Bone marrow (tissue), 2 donors: ENCODE measurements at places on chromosomes 5 and 9.

GRCh38 chr9:27528886-27529315 lies 713 bp downstream of the MOB3B start:
- DNase-seq = peak; percentile 69

- DNase-seq = no peak
Observed at GRCh38 chr9:136667940-136668760, 5.4 kb downstream of the EGFL7 start.

DNA sequence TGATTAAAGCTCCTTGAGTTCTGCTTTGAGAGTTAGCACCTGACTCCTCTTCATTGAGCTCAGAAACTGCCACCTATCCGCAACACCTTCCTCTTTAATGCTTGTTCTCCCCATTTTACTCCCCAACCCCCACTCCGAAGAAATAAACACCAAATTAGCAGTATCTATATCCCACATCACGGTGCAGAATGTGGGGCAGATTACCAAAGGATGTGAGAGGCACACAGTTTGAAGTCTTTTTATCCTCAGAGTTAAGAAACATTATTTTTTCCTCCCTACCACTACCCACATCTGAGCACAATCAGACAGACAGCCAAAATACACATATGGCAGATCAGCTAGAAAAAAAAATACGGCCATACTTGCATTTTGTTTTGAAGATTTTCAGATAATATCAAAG lies 26.1 kb upstream of the IL7R start:
- DNase-seq = no peak

DNA sequence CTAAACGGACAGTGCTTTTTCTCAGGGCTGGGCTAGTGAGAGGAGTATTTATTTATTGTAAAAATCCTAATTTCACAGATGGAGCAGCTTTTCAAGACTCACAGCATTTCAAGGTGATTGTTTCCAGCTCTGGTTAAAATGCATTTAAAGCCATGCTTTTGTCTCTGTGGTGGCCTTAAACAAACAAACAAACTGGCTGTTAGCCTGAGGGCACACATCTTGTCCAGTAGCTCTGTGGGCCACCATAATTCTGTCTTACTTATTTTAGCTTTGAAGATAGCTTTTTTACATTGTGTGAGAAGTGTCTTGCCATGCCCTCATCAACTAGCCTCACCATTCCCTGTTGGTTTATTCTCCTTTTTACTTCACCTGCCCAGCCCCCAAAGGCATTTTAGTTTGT lies 218.2 kb downstream of the PSAT1 start:
- DNase-seq = no peak

DNA sequence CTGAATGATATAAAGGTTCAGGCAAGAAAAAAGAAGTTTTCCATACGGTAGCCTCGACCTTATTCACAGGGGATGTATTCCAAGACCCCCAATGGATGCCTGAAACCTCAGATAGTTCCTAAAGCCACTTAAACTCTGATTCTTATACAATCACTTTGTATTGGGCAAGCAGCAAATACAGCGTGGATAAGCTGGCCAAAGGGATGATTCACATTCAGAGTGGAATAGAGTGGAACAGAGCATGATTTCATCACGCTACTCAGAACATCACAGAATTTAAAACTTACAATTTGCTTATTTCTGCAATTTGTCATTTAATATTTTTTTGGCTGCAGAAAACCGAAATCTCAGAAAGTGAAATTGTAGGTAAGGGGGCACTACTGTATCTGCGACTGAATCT lies 40.5 kb upstream of the CDH18 start:
- no peak for DNase-seq

GRCh38 chr5:181189962-181190710 lies 14.9 kb downstream of the TRIM7 start:
- no peak for DNase-seq

GRCh38 chr5:55497712-55498111 lies 37.1 kb downstream of the PLPP1 start:
- DNase-seq = no peak

- DNase-seq = no peak
Observed at GRCh38 chr5:42037379-42037932, 112.4 kb downstream of the FBXO4 start.

DNA sequence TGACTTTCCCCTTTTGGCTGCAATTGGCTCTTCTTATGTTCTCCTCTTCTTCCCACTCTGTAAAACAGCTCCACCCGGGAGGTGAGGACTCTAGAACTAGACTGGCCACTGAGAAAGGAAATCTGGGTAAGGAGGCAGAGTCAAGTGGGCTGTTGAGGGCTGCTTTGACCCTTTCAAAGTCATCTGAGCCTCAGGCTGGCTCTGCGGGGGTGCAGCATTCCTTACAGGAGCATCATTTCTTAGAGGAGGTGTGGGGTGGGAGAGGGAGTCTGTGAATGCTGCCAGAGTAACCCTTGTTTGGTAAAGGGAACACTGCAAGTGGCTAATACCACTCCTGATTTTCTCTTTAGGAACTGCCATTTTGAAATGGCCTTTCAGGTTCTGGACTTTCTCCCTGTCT lies 377.7 kb upstream of the SMARCA2 start:
- no peak for DNase-seq

DNA sequence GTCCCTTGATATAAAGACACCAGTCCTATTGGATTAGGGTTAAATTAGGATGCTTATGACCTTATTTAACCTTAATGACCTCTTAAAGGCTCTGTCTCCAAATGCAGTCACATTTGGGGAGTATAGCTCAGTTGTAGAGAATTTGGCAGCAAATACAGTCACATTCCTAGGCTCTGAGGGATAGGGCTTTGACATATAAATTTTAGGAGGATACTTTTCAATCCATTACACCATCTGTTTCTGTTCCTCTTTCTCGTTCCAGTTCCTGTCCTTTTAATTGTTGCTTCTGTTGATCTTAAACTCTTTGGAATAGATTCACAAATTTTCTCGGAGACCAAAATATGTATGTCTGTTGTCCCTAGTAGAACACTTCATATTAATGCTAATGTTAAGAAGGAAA lies 390.0 kb upstream of the PCSK5 start:
- no peak for DNase-seq

GRCh38 chr5:1288439-1289335 lies 6.2 kb downstream of the TERT start:
- no peak for DNase-seq

DNA sequence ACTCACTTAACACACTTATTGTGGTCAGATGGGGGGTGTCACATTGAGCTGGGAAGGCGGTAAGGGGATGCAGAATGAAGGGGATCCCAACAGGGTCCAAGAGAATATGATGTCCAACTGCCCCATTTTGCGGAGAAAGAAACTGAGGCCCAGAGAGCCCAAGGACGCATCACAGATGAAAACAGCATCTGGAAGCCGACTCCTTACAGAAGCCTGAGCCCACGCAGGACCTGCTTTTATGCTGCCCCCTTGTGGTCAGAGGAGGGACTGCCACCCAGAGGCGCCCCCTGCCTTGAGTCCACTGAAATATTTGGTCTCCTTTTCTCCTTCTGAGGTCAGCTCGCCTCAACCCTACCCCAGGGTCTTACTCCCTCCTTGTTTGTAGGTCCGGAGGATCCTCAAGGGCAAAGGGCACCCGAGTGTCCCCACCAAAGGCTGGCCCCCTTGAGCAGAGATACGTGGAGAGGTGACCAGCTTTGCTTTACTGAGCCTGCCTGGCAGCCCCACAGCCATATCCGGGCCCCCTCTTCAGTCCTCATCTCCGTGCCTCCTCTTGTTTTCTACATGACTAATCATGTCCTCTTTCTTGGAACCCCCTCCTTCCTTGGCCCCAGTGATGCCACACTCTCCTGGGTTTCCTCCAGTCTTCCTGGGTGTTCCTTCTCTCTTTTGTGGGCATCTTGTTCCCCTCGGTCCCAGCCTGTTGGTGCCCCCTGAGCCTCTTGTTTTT lies 30.0 kb upstream of the TTLL11 start:
- DNase-seq = peak; percentile 38

GRCh38 chr9:94031946-94032345 lies 52.3 kb upstream of the PTPDC1 start:
- no peak for DNase-seq

GRCh38 chr9:86098824-86099700 lies at the start of gene GOLM1:
GOLM1 (minus strand) TSS chr9:86099558; CDS start chr9:86079320, 20,238 bp downstream.
- peak; percentile 55 for DNase-seq

DNA sequence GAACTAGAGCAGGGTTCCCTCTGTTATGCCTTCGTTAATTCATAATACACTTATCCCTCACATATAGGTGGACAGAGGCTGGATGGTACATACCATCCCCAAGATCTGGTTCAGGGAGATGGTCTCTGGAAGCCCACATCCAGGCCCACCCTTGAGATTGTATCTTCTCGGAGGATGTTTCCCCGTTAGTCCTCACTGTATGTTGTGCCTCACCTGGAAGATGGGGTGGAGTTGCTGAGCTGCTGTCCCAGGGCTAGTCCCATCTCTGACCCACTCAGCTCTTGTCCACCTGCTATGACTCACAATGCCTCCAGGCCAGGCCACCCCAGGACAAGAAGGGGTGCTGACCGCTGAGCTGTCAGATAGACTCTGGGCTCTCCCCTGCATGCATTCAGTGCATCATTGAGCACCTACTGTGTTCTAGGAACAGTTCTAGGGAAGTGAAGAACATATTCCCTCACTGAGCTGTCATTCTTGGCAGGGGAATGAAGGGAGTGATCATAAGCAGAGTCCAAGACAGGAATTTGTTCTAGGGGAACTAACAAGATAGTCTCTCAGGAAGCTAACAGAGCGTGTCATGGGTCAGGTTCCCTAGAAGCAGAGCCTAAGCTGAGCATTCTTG lies at the start of gene CBY3:
TSS of gene CBY3 (minus strand) at position 255 of the 622 bp plus-strand sequence. CDS start at position 139, 116 bp downstream.
- DNase-seq = no peak
